Activated CD4-positive, alpha-beta memory T cell treated with anti-CD3 and anti-CD28 coated beads, Interleukin-2, amount 10 ng/mL, durations not matched to agents 7 days and 5 days (primary cell): ENCODE measurements at places on chromosomes 6 and 20. TPM values are rescaled to one million over a fixed set of nuclear protein-coding genes. Genes with fewer than 3 reads are reported as not detected.

Gene PRPH2
- total RNA-seq: not detected

Gene TULP1
- total RNA-seq: not detected

Gene RSPO4
- total RNA-seq: not detected

Gene TNFRSF6B
- not detected for total RNA-seq

Gene CFAP61
- not detected for total RNA-seq

Gene BTNL2
- total RNA-seq: not detected

Gene BCL2L1
- total RNA-seq: 72.5 TPM

Gene LY6G6F
- not detected for total RNA-seq

Gene GSTA2
- not detected for total RNA-seq

Gene SLC9A8
- total RNA-seq: 21.0 TPM

Gene SNX3
- 86.3 TPM for total RNA-seq

Gene TNNC2
- total RNA-seq: not detected

Gene MDC1
- total RNA-seq: 54.6 TPM

Gene ULBP1
- 2.1 TPM for total RNA-seq

Gene FAM184A
- 5.4 TPM for total RNA-seq

Gene CTSA
- 64.6 TPM for total RNA-seq

Gene HTR1E
- not detected for total RNA-seq

Gene TCP11
- not detected for total RNA-seq

Gene TCFL5
- total RNA-seq: 6.0 TPM

Gene CLVS2
- not detected for total RNA-seq

Gene DEF6
- total RNA-seq: 215 TPM

Gene SLCO4A1
- 51.5 TPM for total RNA-seq

Gene SLC17A1
- total RNA-seq: not detected

Gene KCNB1
- 0.05 TPM for total RNA-seq

Gene PSMF1
- 145 TPM for total RNA-seq

Gene C6orf58
- not detected for total RNA-seq

Gene MUC21
- not detected for total RNA-seq

Gene SNRPB
- 310 TPM for total RNA-seq

Gene MEA1
- 56.6 TPM for total RNA-seq

Gene ME1
- 0.10 TPM for total RNA-seq

Gene PBOV1
- not detected for total RNA-seq

Gene SDC4
- 28.3 TPM for total RNA-seq

Gene GSTA4
- 13.0 TPM for total RNA-seq

Gene FAXC
- 0.23 TPM for total RNA-seq

Gene PLCB4
- total RNA-seq: not detected

Gene PCK1
- total RNA-seq: not detected

Gene C6orf120
- 19.6 TPM for total RNA-seq

Gene COL11A2
- total RNA-seq: 0.60 TPM

Gene ISM1
- total RNA-seq: not detected

Gene KCTD20
- total RNA-seq: 60.7 TPM

Gene MPIG6B
- total RNA-seq: not detected

Gene PREX1
- 158 TPM for total RNA-seq

Gene FAM83D
- total RNA-seq: 18.9 TPM

Gene SEL1L2
- total RNA-seq: not detected

Gene PRR18
- not detected for total RNA-seq

Gene KIF25
- total RNA-seq: not detected

Gene ESR1
- total RNA-seq: 1.2 TPM

Gene GSTA3
- total RNA-seq: not detected

Gene OPN5
- not detected for total RNA-seq

Gene NOP56
- 285 TPM for total RNA-seq

Gene RWDD1
- 37.8 TPM for total RNA-seq

Gene MCHR2
- not detected for total RNA-seq

Gene PKIG
- 1.1 TPM for total RNA-seq
